RCC 7860 (cell line): ENCODE measurements at places on chromosomes 7 and 10.

DNA sequence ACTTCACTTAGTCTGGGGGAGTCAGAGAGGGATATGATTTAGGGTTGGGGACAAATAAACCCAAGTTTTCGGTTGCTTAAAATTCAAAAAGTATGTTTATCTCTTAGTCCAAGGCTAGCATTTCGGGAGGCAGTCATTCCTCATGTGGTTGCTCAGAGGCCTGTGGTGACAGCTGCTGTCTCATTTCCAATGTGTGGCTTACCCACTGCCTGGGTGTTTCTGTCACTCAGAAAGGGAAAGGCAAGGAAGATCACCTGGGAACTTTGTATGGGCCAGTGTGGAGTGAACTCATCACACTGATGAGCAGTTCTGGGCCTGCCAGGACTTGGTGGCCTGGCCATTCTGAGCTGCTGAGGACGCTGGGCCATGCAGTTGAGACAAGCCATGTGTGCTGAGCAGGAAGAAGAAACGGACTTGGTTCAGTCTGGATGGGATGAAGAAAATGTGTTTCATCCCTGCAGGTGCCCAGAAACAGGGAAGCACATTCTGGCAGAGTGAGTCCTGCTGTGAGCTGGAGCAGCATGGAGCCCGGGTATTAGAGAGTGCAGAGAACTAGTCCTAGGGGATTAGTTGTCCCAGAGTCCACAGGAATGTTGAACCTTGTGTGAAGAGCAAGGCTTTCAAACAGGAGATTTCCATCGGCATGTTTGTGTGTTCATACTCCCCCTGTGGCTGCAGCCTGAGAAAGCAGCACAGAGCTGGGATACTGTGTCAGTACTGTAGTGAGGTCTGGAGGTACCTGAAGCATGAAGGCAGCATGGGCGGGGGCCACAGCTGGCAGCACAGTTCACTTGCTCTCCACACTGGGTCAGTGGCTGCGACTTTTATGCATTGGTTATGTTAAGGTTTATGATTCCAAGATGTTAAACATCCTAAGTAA, 211.1 kb upstream of the IGFBP3 start:
- DNase-seq: peak; percentile 39

DNA sequence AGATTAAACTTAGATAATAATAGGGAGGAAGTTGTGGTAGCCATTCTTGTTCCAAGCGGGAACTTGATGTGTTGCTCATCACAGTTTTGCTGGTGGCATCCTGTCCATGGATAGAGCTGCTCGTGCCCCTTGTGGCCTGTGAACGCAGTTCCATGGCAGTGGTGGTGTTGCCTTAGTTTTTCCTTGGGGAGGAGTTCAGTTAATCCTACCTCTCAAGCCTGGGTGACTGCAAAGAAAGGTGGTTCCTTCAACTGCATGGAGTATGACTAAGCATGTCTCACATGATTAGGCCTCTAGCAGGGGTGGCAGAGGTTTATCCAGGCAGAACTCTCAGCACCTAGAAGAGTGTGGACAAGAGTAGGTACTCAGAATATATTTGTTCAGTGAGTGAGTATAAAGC, 99.7 kb downstream of the MAPK8 start:
- peak; percentile 97 for DNase-seq

- no peak for DNase-seq
These were observed 74.5 kb downstream of the CCDC6 start for GRCh38 chr10:59831658-59832503.

- DNase-seq: no peak
These were observed 1.5 kb upstream of the ZNF775 start for GRCh38 chr7:150377635-150378034.

DNA sequence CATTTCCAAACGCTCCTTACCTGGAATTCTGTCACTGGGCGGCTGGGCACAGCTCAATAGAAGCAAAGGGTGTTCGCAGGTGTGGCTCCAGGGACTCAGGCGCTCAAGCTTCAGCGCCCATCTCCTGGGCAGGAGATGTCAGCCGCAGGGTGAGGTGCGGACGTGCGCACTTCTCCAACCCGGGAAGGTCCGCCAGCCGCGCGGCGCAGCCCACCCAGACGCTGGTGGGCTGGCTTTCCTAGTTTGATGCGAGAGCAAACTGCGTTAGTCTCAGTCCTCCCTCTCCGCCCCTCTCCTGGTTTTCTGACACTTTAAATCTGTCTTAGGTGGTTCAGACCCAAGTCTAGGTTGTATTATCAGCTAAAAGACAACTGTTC, 267 bp downstream of the CALCR start:
- DNase-seq: no peak

- no peak for DNase-seq
These were observed 89.5 kb downstream of the ANK3 start for GRCh38 chr10:60299961-60300883.

DNA sequence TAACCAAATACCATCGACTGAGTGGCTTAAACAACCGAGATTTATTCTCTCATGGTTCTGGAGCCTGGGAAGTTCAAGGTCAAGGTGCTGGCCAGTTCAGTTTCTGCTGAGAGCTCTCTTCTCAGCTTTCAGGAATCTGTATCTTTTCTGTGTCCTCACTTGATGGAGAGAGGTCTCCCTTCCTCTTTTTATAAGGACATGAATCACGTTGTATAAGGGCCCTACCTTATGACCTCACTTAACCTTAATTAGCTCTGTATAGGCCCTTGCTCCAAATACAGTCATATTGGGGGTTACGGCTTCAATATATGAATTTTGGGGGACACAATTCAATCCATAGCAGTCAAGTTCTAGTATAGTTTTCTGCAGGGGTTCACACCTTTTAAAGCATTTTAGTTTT, 135.2 kb upstream of the ADO start:
- no peak for DNase-seq
